ENCODE measurements at places on chromosomes 1 and 21.
A peak's percentile ranks its signal among the peaks of the same experiment; 100 is the strongest.

DNA sequence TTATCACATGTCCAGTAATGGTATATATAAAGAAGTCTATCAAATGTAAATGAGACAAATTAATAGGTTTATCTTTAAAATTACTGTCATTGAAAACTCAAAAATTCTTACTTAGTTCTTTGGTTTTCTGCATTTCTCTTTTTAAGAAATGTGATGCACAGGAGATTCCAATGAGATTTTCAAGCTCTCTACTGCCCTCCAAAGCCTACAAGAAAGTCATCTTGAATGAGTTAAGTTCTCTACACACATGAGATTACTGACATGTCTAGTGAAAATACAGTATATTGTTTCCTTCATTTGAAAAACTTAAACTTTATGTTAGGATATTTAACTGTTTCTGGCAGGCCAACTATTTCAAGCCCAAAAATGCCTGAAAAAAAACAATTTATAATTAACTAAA, 68.8 kb downstream of the ITGB3BP start:
- no peak for DNase-seq
- no peaks in the 10 kb centered on the region for H3K4me1 ChIP-seq

DNA sequence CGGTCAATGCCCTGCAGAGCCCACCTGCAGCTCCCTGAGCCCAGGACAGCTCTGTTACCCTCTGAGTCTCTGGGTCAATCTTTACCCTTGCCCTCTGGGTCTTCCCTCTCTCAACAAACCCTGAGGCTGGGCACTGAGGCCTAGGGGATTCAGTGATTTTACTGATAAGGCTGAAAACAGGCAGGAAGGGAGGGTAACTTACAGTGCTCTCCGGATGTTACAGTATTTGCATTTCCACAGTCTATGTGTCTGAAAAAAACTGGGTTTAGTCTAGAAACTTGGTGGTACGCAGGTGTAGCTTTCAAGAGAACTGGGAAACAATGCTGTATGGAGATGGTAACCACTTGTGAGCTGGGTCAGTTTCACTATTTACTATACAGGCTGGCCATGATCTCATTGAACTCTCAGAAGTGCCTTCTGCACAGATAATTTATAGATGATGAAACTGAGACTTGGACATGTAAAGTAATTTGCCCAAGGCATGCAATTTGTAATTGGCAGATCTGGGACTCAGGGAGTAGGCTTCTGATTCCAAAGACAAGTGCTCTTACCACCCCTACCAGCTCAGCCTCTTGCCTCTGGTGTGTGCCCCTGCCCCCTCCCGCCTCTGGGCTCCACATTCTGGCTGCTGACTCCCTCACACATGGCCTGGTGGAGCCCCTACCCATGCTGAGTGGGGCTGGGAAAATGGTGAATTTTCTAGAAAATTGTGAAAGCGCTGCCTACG, 48.8 kb downstream of the TENT5C start:
- peak overlapping the region; percentile 44 for H3K4me3 ChIP-seq
- H3K4me1 ChIP-seq: peaks cover 82% of the 10 kb centered on the region
- peaks cover 48% of the 10 kb centered on the region for H3K27me3 ChIP-seq
- no peaks in the 10 kb centered on the region for H3K36me3 ChIP-seq

GRCh38 chr1:212760126-212760823, 31.3 kb downstream of the NSL1 start:
- H3K27me3 ChIP-seq: no peaks in the 10 kb centered on the region
- no peak overlapping the region for H3K4me3 ChIP-seq
- H3K4me1 ChIP-seq: peaks cover 16% of the 10 kb centered on the region
- peaks cover 17% of the 10 kb centered on the region for H3K36me3 ChIP-seq
- DNase-seq: peak; percentile 68

DNA sequence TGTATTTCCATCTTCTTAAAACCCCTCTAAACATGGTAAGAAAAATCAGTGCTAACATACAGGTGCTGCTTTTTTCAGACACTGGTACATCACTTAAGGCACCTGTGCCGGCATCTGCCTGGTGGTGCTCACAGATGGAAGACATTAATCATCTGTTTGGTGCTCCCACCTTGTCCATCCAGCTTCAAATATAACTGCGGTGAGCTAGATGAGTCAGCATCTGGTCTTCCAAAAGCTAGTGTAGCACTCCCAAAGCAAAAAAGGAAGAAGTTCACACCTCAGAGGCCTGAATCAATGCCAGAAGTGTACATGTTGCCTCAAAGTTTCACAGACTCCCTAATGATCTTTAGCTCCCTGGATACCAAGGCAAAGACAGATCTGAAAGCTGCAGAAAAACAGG, 44.4 kb downstream of the TM2D1 start:
- no peaks in the 10 kb centered on the region for H3K27me3 ChIP-seq
- DNase-seq: no peak
- H3K4me1 ChIP-seq: peaks cover 4% of the 10 kb centered on the region
- H3K27ac ChIP-seq: no peak overlapping the region

Measured in activated naive CD8-positive, alpha-beta T cell treated with anti-CD3 and anti-CD28 coated beads, Interleukin-2, amount 50 U/mL, for 24 hours (primary cell).